Stimulated activated naive CD4-positive, alpha-beta T cell (primary cell): ENCODE measurements at places on chromosomes 3 and 15.

DNA sequence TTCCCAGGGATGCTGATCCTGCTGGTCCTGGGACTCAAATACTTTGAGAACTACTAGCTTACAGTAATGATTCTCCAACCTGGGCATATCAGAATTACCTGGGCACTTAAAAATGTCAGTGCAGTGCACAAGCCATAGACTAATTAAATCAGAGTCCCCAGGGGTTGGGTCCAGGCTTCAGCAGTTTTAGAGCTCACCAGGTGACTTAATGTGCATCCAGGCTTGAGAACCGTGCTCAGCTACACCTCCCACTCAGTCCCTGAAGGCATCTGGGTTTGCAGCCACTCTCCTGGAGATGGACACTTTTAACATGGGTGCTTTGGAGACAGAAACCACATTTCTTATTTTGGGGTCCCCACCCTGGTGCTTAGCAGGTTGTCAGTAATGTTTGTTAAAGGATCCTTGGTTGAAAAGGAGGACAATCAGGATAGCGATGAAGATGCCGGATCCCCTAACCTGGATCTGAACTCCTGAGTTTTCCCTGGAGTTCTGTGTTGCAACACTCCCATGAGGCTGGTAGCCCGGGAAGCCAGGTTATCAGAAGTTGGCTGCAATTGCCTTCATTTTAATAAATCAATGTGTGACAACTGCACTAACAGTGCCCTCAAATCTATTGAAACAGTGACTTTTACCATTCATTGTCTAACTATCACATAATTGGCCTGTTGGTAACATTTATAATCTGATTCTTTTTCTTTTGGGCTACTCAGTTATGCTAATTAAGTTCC is 48.1 kb downstream of the BFSP2 start:
- no peak for DNase-seq

DNA sequence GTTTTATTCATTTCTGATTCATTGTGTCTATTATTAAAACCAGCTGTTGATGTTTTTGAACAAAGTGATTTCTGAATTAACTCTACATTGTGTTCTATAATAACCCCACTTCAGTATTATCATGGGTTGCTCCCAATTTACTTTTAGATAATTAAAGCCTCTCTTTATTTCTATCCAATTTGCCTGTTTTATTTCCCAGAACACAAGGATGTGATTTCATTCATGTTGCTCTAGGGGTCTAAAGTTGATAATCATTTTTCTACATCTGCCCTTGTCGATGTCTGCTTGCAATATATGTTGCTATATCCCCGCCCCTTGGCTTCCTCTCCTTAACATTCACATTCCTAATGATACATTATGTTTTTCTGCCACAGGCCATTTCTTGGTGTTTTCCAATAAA is 747.3 kb downstream of the CADM2 start:
- no peak for DNase-seq

- no peak for DNase-seq
Measured at GRCh38 chr3:165837058-165837525, at the start of gene BCHE. TSS of gene BCHE (minus strand) at chr3:165837423. CDS start at chr3:165831033, 6,390 bp downstream.

- no peak for DNase-seq
Measured at GRCh38 chr3:155886915-155887314, 16.5 kb downstream of the GMPS start.

DNA sequence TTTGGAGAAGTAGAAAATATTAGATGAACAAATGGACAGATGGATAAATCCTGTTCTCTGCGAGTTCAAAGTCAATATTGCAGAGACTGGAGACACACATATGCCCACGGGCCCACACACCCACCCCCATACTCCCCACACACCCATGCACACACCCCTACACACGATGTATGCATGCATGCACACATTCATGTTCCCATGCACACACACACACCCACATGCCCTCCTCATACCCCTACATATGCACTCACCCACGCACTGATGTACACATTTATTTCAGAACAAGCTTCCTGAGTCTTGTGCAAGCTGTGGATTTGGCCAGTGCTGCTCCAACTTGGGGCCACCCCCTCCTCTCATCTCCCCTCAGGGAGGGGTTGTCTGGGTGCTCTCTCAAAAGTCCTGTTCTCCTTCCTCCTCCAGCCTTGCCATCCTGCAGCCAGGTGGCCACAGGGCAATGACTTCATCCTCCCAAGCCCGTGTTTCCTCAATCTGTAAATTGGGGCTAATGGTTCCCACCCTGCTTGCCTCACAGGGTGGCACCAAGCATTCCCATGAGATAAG is 16.4 kb downstream of the MAPKAPK3 start:
- DNase-seq, result no peak

DNA sequence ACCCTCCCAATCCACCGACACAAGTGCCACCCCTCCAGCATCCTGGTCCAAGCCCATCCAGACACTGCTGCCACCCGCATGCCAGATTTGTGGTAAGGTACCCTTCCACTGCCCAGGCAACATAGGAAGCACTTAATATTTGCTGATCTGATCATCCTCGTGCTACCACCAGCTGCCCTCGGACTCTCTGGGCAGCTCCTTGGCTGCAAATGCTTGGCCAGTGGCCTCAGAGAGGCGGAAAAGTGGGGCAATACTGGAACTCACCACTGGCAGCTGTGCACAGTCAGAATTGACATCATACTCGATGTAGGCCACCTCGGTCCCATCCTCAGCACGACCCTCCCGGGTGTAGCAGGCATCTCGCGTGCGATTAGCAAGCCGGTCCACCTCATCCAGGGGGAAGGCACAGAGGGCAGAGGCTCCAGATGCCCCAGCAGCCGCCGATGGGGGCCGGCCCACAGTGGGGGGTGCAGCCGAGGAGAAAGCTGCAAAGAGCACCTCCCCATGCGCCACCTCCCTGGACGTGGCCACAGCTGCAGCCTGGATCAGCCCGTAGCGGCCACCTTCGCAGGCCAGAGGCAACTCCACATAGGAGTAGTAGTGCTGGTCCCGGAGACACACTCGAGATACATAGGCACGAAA is 6.5 kb downstream of the PLXNB1 start:
- DNase-seq, result no peak

DNA sequence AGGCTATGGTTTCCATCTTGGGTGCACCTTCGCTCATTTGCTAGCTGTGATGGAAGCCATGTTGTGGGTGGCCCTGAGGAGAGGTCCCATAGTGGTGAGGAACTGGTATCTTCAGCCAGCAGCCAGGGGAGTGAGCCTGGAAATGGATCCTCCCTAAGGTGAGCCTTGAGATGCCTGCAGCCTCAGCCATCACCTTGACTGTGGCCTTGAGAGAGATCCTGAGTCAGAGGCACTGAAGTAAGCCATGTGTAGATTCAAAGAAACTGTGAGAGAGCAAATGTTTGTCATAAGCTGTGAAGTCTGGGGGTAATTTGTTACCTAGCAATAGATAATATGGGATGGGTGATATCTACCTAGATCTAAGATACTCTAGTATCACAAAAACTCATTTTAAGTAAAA is 105.3 kb downstream of the SNRK start:
- DNase-seq, result no peak

DNA sequence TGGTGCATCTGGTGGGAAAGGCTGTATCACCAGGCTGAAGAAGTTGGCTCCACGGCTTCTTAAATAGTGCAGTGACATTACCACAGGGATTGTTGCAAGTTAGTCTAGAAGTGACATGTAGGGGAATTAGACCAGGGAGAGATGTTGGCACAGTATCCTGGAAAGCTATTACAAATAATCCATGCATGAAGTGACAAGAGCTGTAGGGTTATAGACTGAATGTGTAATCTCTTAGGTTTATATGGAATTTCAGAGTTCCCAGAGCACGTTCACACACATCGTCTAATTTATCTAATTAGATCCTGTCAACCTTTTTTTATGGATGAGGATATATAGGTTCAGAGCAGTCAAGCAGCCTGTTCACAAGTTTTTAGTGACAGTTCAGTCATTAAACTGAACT is 37.3 kb upstream of the APH1B start:
- no peak for DNase-seq

DNA sequence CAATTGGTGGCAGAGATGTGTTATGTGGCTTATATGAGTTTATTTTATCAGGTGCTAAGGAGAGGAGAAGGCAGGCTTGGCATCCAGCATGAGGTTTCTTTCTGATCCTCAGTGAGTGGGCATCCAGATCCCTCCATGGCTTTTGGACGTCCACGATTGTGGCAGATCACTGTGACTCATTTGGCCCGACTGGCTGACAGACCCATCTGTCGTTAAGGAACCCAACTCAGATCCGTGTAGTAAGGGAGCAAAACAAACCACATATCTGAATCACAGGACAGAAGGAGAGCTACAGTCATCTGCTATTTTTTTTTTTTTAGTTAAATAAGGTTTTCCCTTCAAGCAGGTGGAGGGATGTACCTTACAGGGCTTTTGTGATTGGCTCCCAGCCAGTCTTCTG is 197.0 kb upstream of the KCNH8 start:
- no peak for DNase-seq

GRCh38 chr3:64354956-64355355 is 129.7 kb upstream of the PRICKLE2 start:
- DNase-seq, result no peak

- no peak for DNase-seq
Measured at GRCh38 chr3:17432236-17432635, 310.2 kb downstream of the TBC1D5 start.

DNA sequence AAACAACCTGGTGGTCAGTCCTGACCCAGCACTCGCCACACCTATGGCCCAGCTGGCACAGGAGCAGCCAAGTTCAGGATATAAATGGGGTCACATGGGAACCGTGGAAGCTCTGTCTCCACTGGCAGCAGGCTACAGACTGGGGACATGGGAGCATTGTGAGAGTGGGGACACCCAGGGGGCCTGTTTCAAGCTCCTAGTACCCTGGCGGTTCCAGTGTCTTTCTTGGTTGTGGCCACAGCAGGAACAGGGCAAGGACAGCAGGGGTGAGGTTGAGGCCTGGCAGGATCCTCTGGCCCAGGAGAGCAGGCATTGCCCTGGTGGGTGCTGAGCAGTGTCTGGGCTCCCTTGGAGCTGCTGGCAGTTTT is 1.9 kb downstream of the CSK start:
- no peak for DNase-seq

DNA sequence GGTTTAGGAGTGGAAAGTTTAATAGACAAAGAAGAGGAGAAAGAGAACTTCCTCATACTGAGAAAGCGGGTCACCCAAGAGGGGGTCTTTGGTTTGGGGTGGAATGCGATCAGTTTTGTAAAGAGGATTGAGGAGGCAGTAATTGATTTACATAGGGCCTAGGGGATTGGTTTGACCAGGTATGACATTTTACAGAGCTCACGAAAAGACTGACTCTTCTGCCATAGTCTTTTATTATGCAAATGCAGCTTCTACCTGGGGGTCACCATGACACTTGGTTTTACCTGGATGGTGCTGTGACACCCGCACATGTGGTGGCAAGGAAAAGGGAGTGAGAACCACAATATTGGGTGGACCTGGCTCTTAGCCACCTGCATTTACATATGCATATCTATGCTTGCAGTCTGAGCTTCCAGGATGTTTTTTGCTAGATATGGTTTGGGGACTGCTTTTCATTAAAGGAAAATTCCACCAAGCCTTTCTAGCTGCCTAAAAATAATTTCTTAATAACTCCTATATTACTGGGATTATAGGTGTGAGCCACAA is 6.9 kb upstream of the NME9 start:
- no peak for DNase-seq

DNA sequence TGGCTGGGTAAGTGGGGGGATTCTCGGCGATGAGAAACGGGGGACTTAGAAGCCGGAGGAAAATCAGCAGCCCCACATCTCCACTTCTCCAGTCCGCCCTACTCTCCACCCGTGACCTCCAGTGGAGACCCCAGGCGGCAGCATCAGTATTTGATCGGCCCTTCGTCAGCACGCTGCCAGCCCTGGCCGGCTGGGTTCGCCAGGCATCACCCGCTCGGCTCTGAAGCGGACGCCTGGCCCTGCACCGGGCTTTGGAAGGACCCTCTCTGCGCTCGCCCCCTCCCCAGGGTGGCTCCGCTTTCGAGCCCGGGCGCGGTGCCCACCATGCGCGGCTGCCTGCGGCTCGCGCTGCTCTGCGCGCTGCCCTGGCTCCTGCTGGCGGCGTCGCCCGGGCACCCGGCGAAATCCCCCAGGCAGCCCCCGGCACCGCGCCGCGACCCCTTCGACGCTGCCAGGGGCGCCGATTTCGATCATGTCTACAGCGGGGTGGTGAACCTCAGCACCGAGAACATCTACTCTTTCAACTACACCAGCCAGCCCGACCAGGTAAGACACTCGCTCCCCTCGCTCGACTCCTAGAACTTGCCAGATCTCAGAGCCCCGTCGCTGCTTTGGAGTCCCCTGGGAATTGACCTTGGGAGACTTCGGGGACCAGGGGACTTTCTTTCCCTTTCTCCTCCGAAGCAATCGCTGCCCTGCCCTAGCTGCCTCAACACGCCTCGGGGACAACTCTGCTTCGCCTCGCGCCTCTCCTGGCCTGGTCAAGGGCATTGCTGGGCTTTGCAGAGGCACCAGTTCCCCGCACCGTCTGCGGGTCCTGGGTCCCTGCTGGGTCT is 561 bp downstream of the SIDT1 start:
- DNase-seq, result peak; percentile 47

- no peak for DNase-seq
Measured at GRCh38 chr3:110793611-110794010, 278.0 kb upstream of the NECTIN3 start.

DNA sequence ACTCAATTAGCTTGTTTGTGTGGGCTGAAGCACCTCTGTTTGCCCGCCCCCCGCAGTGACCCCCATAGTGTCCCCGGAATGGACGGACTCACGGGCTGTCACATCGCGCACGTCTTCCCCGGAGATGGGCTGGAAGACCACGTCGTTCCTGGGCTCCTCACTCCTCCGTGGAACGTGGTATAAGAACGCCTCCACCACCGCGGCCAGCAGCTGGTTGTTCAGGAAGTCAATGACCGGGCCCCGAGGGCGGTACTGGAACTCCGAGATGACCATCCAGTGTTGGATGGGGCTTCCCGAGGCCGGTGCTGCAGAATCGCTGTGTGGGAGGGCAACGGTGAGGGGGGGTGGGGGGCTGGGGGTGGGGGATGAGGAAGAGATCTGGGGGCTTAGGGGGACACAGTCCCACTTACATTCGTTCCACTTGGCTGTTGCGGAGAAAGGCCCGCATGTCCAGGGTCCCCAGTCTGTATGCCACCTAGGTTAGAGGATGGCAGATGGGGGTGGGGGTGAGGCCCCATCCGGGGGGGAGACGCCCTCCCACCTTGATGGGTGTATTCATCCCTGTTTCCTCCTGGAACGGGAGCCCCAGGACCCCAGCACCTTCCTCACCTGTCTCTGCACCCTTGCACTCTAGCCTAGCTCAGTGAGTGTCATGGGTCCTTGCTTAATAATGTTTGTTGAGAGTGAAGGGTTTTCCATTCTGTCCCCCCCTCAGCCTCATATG is 30.2 kb downstream of the MUC20 start:
- no peak for DNase-seq

- no peak for DNase-seq
Measured at GRCh38 chr3:127265581-127265981, 22.3 kb downstream of the PRR20G start.
